Body of pancreas (tissue), 4 donors: ENCODE measurements at places on chromosomes 7 and 10. TPM values are rescaled to one million over a fixed set of nuclear protein-coding genes. Genes with fewer than 3 reads are reported as not detected.

TSPAN33 gene
- 17.1 TPM for total RNA-seq

PRSS37 gene
- not detected for total RNA-seq

ACTR3C gene
- 35.5 TPM for total RNA-seq

COL28A1 gene
- 16.9 TPM for total RNA-seq

VGF gene
- 3.0 TPM for total RNA-seq

RBM20 gene
- total RNA-seq, result 39.4 TPM

AUTS2 gene
- 11.7 TPM for total RNA-seq

FXYD4 gene
- total RNA-seq, result not detected

GRCh38 chr7:148135116-148135515, 455.4 kb upstream of the C7orf33 start:
- DNase-seq, result no peak

- no peak for DNase-seq
Measured at GRCh38 chr10:69842882-69843281, 41.2 kb downstream of the COL13A1 start.

GRCh38 chr10:20644421-20644820, 252.7 kb downstream of the NEBL start:
- DNase-seq, result no peak

- DNase-seq, result no peak
Measured at GRCh38 chr10:52805414-52806285, 33.1 kb upstream of the MBL2 start.

DNA sequence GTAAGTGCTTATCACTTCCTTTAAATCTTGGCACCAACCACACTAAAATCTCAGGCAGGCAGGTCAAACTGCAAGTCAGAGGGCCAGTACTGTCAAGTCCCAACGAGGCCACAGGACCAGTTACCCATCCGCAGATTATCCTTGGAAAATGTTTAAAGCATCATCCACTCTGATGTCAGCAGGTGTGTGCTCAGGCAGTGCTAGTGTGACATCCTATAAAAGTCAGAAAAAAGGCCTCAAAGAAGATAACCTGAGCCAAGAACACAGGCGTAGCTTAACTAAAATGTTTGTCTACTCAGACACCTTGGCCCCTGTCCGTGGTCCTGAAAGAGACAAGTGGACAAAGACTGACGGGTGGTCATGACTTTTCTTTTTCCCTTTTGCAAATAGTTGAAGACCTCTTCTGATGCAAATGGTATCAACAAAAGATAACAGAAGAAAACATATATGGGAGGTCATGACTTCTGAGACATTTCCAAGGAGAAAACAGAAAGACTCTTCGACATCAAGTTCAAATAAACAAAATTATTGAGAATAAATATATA, 309.3 kb downstream of the KCNMA1 start:
- no peak for DNase-seq

DNA sequence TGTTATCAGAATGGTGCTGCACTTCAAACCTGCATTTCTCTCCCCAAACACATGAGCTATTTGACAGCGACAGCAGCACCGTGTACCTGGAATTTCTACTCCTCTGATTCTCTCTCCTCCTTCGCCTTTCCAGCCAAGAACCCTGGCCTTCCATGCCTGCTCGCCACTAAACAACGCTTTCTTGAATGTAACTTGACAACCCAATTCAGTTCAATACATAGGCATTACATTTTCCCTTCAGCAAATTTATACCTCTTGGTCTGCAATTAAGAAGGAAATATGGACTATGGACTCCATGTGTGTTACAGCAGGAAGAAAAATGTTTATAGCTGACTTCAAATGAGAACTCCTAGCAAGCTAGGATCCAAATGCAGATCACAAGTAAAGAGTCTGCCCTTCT, 162.6 kb upstream of the AUTS2 start:
- DNase-seq, result no peak
